Cortex of kidney (tissue), 1 donor: ENCODE measurements at places on chromosomes 3 and 15.

- no peak for DNase-seq
These were observed 54.3 kb upstream of the HACD2 start for GRCh38 chr3:123638936-123639689.

DNA sequence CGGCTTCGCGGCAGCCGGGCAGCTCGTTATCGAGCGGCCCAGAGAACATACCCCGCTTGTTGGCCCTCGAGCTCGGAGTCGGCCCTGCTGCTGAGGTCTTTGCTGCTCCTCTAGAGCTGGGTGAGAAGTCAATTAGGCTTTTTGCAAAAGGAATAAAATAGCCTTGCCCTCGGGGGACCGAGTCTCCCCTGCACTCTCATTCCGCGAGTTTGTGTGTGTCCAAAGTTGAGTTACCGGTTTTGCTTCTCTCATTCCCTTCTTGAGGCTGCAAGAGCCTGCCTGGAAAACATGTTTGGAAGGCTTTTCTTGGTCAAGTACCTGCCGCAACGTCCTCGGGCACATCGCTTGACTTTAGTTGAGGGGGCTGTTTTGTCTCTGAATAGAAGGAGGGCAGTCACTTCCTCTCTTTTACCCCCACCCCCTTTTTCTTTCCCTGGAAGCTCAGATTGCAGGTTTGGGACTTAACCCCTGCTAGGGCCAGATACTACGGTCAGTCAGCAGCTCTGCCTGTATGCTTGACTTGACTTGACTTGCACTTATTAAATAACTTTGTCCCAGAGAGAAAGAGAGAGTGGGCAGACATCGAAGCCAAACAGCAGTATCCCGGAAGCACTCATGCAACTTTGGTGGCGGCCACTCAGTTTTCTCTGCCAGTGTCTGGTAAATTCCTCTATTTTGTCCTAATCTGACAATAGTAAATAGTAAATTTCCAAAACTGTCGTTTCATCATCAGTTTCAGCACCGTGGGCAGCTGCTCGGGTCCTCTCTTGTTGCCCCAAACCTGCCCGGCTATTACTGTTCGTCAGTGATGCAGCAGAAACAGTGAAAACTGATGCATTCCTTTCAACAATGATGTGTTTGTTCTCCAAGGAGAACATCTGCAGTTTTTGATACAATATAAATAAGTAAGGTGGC, 609 bp downstream of the RNF13 start:
- no peak for DNase-seq

DNA sequence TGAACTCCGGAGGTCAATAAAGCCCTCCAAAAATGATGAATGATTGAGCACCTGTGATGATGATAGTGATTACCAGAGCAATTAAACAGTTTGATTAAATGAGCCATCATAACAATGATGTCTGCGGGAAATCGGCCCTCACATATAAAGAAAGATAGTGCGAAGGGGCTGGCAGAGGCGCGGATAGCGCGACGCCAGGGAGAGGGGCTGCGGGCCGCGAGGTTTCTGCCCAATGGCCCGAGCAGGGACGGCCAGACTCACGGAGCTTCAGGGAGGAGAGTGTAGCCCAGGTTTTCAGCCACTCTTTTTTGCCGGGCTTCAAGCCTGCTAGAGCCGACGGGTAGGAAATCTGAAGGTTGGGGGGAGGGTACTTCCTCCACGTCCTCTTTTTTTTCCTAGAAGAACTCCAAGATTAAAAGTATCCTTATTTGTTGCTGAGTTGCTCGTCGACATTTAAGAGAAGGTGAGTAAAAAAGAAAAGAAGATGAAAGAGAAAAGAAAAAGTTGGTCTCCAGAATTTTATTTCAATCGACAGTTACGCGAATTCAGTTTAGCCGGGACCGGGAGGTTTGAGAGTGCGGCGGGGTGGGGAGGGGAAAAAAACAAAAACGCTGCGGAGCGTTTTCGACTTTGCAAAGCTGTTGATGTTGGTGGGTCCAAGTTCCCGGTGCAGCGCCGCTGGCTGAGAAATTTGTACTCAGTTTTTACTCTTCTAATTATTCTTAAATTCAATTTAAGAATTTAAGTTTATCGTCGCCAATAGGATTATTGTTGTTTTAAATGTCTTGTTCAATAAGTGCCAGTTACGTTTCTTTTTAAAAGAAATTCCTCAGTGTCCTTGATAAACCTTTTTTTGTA, 2.2 kb upstream of the MEIS2 start:
- DNase-seq = no peak

GRCh38 chr15:48671103-48672022, 25.9 kb upstream of the FBN1 start:
- no peak for DNase-seq

GRCh38 chr3:67605377-67605776, 49.0 kb downstream of the SUCLG2 start:
- DNase-seq = no peak

DNA sequence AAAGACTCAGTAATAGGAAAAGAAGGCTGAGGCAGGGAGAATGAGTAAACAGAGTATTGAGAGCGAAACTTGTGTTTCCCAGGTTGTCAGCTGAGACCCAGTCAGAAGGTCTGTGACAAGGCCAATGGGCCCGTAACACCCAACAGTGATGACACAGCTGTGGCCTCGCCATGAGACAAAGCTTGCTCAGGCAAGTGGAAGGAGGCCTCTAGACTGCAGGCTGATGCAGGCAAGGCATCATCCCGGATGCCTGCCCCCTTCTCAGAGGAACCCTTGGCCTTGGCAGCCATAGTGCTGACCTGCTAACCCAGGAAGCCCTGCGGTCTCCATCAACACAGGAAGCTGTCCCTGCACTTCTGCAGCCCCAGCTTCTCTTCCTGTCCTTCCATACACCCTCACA, 15.4 kb downstream of the RAB6B start:
- DNase-seq = no peak

- no peak for DNase-seq
These were observed 90.2 kb upstream of the CHD2 start for GRCh38 chr15:92809880-92810361.
